ENCODE measurements at places on chromosomes 16 and 17. TPM values are rescaled to one million over a fixed set of nuclear protein-coding genes. Genes with fewer than 3 reads are reported as not detected.
A peak's percentile ranks its signal among the peaks of the same experiment; 100 is the strongest.

DNA sequence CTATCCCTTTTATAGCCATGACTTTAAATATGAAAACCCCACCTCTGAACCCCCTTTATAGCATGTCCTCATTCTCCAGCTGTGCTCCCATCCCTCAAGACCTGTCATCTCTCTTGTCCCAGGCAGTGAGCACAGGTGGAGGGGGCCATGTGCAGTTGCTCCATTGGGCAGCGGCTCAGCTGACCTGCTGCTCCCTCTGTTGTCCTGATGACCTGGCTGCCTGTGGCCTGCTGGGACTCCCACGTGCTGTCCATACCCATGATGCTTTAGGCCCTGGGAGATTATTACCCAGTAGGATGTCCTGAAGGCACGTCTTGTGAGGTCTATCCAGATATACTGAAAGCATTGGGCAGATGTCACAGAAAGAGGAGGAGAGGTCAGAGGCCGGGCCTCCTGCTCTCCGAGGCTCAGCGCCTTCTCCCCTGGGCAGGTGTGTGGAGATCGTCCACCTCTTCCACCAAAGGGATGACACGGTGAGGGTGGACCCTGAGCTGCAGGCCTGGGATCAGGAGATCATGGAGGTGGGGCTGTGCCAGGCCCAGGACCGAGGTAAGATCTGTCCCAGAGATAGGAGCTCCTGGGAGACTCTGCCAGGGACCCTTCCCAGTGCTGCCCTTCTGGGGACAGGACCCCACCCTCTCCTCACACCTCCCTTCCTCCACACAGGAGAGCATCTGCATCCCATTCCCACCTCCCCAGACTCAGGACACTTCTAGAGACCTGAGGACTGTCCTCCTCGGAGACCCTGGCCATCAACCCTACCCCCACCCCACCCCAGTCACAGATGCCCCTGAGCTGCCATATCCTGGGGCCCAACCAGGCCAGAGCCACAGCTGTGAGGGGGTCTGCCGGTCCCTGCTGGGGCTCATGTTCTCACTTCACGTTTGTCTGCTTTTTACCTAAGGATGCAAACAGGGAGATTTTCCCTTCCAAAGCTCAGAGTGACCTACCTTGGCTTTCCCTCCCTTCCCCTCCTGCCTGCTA is 58.0 kb downstream of the GOSR1 start:
- DNase-seq = no peak

Gene SLC9A5
- 0.42 TPM for total RNA-seq

DNA sequence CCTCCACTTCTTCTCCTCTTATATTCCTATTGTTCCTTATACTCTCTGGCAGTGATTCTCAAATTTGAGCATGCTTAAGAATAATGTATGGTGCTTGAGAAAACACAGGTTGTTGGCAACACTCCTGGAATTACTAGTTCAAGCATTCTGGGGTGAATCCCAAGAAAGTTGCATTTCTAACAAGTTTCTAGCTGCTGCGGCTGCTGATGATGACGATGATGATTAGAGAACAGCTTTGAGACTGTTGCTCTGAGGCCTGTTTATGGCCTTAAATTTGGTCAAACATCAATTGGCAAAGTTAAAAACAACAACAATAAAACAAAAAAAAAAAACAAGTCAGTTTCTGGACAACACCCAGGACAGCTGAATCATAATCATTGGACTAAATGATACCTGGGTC is 961.9 kb downstream of the CDH11 start:
- DNase-seq = no peak

Gene SCGB1C2
- total RNA-seq = not detected

Gene METRNL
- total RNA-seq = 54.9 TPM

GRCh38 chr17:76920364-76921139 is 52.3 kb downstream of the MGAT5B start:
- no peak for DNase-seq

Gene RPL38
- total RNA-seq = 1,296 TPM

Gene VAC14
- 31.6 TPM for total RNA-seq

GRCh38 chr17:32487473-32488176 is 832 bp downstream of the CDK5R1 start:
- DNase-seq = no peak

GRCh38 chr17:80123791-80124190 is 22.4 kb downstream of the GAA start:
- DNase-seq = no peak

Gene ITGAX
- total RNA-seq = 11.3 TPM

DNA sequence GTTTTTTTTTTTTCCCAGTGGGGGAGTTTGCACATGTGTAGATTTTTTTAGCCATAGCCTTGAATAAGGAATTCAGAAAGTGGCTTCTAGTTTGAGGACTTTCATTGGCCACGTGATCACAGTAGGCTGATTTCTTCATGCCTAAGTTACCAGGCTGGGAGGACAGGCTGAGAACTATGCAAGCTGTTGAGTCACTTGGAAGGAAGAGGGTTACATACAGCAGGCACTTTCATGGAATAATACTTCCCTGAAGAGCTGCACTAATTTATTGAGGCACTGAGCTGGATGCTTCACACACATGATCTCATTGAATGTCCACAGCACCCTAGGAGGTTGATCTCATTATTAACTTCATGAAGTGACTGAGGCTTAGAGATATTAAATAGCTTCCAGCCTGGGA is 22.8 kb downstream of the PRKCB start:
- no peak for DNase-seq

- no peak for DNase-seq
Observed at GRCh38 chr17:59627770-59628171, 8.1 kb downstream of the CLTC start.

DNA sequence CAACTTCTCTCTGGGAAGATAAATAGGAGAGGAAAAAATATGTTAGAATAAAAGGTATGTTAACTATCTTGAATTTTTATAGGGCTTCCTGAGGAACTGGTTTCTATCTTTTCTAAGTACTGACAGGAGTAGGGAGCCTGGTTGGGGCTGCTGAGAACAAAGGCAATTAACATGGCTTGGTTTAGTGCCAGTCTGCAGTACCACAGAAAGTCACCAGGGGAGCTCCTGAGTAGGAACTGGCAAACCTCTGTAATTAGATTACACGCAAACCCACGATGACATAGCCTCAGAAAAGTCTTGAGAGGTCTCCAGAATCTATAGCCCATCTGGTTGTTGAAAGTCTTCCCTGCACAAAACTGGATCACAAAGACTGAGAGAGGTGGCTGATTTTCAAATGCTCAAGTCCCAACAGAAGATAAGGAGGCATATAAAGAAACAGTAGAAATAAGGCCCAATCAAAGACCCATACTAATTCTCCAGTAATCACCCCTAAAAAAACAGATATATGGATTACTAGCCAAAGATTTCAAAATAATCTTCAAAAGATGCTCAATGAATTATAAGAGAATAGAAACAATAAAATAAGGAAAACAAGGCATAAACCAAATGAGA is 11.7 kb upstream of the CNTNAP4 start:
- DNase-seq = no peak

DNA sequence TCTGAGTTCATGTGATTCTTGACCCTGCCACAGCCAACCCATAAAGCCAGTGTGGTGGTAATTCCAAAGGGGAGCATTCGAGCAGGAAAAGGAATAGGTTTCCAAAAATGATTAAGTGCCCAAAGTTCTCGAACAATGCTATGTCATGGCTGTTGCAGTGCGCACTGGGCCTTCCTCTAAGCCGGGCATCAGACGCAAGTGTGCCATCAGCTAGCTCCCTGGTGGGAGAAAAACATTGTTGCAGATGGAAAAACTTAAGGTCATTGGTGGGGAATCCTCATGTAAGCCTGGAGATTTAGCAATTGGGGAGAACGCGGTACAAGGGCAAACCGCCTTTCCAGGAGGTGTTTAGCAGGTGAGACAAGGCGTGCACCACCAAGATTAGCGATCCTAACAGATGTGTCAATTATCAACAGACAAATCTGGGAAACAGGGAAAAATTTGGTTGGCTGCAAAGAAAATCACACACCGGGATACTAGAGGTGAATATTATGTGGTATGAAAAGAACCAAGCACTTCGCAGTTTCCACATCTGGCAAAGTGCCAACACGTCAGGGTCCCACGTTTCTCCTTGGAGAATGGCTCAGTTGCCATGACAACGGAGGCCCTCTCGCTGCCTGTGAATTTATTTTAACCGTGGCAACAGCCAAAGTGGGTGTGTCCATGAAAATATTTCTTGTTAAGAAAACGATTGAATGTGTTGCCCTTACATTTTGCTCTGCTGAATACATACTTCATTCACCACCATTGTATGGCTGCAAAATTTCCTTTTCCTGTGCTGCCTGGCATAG is 118.5 kb upstream of the CACNG5 start:
- no peak for DNase-seq

Gene PRAC1
- not detected for total RNA-seq

- no peak for DNase-seq
Observed at GRCh38 chr16:89319886-89320781, 102.6 kb downstream of the ZNF778 start.

Gene SPATA32
- not detected for total RNA-seq

- no peak for DNase-seq
Observed at GRCh38 chr17:20156196-20157000, 147.2 kb downstream of the SPECC1 start.

GRCh38 chr16:88316941-88317612 is 65.7 kb upstream of the ZNF469 start:
- no peak for DNase-seq

GRCh38 chr17:3189961-3190360 is 7.4 kb upstream of the OR1A2 start:
- DNase-seq = peak; percentile 74

- no peak for DNase-seq
Observed at GRCh38 chr16:48959747-48960146, 321.9 kb downstream of the CBLN1 start.

DNA sequence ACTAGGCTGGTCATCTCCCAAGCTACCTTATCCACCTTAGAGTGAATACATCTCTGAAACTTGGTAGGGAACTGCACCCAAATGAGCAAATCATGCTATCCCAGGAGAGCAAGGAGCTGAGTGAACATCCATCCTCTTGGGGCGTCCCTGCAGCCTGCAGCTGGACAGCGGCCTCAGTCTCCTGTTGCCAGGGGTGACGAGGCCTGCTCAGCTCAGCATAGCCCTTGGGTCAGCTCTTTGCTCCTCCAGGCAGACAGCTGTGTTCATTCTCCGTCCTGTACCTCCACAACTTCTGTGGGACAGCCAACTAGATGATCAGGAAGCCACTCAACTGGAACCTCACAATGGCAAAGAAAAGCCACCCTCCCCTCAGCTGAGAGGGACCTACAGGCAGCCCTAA is 111.9 kb downstream of the SOCS1 start:
- no peak for DNase-seq

Gene CDH13
- 13.5 TPM for total RNA-seq

DNA sequence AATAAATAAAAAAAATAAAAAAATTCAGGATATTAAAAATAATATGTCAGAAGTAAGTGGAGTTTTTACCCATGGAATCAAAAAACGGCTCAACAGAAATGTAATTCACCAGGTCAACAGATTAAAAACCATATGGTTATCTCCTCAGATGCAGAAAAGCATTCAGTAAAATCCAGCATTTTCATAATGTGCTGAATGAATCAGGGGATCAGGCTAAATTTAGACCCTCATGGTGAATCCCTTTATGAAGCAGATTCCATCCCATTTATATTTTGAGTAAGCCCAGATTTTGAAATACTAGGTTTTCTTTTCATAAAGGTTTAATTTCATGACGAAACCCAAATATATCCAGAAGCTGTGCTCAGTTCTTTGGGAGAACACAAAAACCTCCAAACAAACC is 84.4 kb downstream of the OR1D5 start:
- DNase-seq = no peak

DNA sequence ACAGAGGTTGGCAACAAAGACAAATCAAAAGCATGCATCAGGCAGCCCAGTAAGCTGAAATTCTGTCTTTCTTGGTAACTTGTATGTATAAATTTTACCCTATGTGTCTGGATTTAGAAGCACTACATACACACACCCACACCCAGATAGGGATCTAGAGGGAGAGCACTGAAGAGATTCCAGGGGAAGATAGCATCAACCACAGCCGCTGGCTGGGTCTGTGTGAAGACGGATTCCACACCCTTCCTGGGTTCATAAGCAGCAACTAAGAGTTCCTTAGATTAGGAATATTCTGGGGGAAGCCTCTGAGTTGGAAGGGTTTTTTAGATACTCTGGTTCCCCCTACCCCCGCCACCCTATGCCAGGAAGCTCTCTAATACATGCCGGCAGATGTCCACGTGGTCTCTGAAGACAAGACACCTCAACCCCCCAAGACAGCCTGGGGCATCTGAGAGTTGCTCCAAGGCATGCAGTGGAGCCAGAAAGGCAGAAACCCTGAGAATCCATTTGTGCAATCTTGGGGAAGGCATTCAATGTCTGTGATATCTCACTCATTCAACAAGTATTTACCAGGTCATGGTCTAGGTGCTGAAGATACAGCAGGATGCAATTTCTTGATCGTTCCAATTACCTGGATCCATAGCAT is 86.4 kb downstream of the NOG start:
- DNase-seq = no peak

Gene CLEC10A
- 12.4 TPM for total RNA-seq

Gene KRTAP2-1
- total RNA-seq = not detected

DNA sequence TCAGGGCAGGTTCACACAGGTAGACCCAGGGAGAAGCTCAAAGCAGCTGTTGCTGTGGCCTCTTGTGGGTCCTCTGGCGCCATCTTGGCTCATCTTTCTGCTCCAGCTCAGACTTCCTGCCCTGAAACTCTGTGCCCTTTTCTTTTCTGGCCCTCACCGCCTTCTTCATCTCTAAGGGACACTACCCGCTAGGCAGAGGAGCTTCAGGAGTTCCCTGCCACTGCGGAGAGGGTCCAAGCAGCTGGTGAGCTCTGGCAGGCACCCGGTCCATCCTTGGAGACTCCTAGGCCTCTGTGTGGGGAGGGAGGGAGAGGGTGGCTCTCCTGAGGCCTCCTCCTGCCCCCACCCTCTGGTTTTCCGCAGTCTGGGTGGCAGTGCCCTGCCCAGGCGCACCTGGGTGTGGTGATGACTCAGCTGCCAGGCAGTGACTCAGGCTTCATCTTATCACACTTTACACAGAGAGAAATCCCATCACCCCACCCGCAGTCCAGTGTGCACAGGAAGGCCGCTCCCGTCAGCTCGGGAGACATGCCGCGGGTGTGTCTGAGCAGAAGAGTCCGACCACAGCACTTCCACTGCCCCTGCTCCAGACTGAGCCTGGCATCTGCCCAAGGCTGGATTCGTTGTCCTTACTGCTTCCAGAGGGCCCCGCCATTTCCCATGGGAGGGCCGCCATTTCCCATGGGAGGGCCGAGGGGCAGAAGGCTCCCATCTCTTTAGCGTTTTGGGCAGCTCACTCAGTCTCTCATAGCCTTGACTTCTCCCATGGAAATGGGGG is 7.3 kb downstream of the NT5C start:
- DNase-seq = no peak

Gene KRT25
- not detected for total RNA-seq

Gene UBE2O
- 16.7 TPM for total RNA-seq

DNA sequence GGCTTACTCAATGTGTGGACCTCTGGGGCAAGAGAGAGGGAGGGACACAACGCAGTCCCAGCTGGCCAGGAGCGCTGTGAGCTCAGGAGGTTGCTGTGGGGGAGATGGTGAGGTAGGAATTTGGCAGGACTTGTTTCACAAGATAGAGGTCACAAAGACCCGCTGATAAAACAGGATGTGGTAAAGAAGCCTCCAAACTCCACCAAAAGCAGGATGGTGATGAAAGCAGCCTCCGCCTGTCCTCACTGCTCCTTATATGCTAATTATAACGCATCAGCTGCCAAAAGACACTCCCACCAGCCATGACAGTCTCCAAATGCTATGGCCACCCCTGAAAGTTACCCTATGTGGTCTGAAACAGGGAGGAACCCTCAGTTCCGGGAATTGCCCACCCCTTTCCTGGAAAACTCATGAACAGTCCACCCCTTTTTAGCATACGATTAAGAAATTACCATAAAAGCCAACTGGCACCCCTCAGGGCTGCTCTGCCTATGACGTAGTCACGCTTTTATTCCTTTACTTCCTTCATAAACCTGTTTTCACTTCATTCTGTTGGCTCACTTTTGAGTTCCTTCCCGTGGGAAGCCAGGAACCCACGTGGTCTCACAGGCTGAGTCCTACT is 5.3 kb upstream of the EIF4A3 start:
- DNase-seq = no peak
